ENCODE measurements at places on chromosomes 13 and 19. TPM values are rescaled to one million over a fixed set of nuclear protein-coding genes. Genes with fewer than 3 reads are reported as not detected.

- no peak for DNase-seq
These were observed 1048.6 kb downstream of the PCDH17 start for GRCh38 chr13:58680115-58680514.

DNA sequence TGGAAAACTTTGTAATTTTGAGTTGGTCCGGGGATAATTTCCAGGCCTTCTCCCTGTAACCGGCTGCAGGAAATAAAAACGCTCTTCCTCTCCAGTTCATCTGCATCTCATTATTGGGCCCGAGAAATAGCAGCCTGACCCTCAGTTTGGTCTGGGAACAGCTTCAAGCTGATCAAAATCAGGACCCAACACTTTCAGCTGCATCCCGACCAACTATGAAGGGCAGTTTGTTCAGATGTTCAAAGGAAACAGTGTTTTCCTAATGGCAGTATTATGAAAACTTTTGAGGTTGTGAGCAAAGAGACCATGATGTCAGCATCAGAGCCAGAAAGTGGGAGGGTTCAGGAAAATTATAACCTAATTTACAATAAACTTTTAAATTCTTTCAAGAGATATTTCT, 35.7 kb downstream of the STK24 start:
- DNase-seq = no peak

DNA sequence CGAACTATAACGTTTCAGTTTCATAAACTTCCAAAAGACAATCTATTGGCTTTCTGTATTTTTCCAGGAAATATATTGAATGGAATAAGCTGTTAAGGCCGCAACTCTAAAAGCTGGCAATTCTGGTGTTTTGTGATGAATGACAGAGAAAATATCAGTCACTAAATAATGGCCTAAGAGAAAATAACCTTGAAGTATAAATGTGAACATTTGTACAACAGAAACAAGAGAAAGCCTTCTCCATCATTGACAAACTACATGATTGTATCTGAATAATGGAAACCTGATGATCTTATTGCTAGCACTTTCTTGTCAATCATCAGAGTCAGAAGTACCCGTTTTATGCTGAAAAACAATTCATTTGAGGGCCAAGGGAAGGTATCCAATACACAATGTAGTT, 134.3 kb downstream of the TRPC4 start:
- no peak for DNase-seq

DNA sequence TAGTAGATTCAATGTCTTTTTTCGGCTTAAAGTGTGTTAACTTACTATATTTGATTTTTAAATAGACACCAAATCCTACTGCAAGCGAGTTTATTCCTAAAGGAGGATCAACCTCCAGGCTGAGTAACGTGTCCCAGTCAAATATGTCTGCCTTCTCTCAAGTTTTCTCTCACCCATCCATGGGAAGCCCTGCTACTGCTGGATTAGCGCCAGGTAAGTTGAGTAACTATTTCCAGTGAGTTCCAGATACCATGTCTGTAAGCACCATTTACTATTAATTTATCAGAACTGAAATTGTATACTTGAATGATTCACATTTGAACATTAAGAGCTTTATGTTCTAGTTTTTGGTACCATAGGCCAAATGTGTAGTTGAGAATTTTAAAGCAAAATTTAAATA, 81.8 kb downstream of the PAN3 start:
- no peak for DNase-seq

DNA sequence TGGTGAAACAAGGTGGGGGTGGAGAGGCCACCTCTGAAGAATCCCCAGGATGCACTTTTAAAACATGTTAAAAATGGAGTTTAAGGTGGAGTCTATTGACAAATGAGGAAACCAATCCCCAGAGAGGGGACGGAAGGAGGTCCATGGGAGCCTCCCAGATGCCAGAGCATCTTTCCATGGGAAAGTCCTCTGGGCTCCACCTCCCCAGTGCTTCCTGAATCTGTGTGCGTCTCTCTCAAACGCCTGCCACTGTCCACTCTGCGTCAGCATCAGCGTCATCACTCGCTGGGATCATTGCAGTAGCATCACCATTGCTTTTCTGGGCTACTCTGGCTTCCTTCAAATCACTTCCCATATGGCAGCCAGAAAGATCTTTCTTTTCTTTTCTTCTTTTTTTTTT, 6.2 kb downstream of the GPR4 start:
- peak; percentile 52 for DNase-seq

GRCh38 chr13:112880976-112881540, 88.0 kb upstream of the MCF2L start:
- DNase-seq = peak; percentile 20

DNA sequence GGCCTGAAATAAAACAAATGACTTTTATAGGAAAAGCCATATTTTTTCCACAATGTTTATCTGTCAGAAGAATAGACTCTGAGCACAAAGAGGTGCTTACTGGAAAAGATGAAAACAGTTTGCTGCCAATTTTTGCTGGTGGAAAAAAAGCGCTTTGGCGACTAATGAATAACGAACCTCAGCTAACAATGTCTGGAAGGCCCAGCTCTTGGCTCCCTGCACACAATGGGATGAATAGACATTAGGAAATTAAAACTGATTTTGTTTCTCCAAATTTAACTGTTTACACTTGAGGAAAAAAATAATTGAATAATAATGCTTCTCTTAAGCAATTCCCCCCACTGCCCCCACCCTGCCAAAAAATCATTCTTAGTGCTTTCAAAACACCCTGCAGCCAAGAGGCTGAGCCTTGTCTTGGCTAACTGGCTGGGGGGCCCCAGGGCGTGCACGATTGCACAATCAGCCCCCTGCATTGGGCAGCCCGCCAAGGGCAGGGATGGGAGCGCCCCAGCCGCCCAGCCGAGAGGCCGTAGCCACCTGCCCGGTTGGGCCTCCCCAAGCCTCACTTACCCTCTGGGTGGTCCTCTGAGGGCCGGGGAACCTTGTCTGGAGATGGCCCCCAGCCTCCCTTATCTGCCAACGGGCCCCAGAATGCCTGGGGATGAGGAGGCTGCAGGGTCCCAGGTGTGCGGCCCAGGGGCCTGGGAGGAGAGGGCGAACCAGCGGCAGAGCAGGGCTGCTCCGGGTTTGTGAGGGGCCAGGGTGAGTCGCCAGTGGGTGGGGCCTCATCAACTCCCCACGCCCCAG, 16.8 kb downstream of the CEBPG start:
- peak; percentile 63 for DNase-seq

GRCh38 chr13:53142306-53142705, 113.7 kb downstream of the OLFM4 start:
- no peak for DNase-seq

CYP2S1 gene
- 1.1 TPM for total RNA-seq

ACER1 gene
- not detected for total RNA-seq

LILRB5 gene
- 15.1 TPM for total RNA-seq

OR7A5 gene
- total RNA-seq = not detected

CHAF1A gene
- 8.4 TPM for total RNA-seq

HPN gene
- total RNA-seq = 7.2 TPM

PRKCG gene
- total RNA-seq = not detected
